Thoracic aorta (tissue), 2 donors: ENCODE measurements at places on chromosomes 3 and 15.

GRCh38 chr3:39937874-39938273 is 128.5 kb downstream of the MYRIP start:
- DNase-seq = no peak
- H3K4me1 ChIP-seq = no peaks in the 10 kb centered on the region
- no peaks in the 10 kb centered on the region for H3K36me3 ChIP-seq
- H3K27me3 ChIP-seq = no peaks in the 10 kb centered on the region
- H3K27ac ChIP-seq = no peak overlapping the region

DNA sequence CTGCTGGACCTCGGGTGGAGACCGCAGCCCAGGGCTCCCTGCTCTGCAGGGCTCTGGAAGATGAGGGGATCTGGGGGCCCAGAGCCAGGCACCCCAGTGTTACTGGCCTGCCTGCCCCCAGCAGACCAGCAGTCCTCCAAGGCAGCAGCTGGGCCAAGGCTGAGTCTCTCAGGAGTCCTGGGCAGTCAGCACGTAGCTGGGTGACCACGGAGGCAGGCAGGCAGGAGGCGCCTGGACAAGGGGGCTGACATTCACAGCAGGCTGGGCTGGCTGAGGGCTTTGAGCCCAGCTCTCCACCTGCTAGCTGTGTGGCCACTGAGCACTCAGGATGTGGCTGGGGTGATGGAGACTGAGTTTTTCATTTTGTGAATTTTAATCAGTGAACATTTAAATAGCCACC is 67.9 kb downstream of the IQSEC1 start:
- H3K4me1 ChIP-seq = no peaks in the 10 kb centered on the region
- no peak overlapping the region for H3K27ac ChIP-seq
- H3K36me3 ChIP-seq = no peaks in the 10 kb centered on the region
- no peaks in the 10 kb centered on the region for H3K27me3 ChIP-seq
- DNase-seq = no peak

DNA sequence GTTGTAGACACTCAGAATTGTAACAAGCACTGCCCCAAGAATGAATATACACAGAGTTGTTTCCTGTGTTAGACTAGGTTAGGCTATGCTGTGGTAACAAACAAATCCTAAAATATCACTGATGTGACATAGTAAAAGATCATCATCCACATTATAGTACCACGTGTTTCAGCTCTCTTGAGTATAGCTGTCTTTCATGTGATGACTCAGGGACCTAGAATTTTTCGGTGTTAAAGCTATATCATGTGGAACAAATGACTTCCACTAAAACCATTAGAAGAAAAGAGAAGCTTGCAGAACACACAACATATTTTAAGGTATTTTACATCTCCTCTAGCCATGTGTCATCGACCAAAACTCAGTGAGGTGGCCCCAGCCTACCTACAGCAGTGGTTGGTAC is 307.9 kb upstream of the RBMS3 start:
- no peaks in the 10 kb centered on the region for H3K36me3 ChIP-seq
- no peak for DNase-seq
- no peak overlapping the region for H3K4me3 ChIP-seq
- H3K27me3 ChIP-seq = no peaks in the 10 kb centered on the region
- peaks cover 12% of the 10 kb centered on the region for H3K4me1 ChIP-seq

DNA sequence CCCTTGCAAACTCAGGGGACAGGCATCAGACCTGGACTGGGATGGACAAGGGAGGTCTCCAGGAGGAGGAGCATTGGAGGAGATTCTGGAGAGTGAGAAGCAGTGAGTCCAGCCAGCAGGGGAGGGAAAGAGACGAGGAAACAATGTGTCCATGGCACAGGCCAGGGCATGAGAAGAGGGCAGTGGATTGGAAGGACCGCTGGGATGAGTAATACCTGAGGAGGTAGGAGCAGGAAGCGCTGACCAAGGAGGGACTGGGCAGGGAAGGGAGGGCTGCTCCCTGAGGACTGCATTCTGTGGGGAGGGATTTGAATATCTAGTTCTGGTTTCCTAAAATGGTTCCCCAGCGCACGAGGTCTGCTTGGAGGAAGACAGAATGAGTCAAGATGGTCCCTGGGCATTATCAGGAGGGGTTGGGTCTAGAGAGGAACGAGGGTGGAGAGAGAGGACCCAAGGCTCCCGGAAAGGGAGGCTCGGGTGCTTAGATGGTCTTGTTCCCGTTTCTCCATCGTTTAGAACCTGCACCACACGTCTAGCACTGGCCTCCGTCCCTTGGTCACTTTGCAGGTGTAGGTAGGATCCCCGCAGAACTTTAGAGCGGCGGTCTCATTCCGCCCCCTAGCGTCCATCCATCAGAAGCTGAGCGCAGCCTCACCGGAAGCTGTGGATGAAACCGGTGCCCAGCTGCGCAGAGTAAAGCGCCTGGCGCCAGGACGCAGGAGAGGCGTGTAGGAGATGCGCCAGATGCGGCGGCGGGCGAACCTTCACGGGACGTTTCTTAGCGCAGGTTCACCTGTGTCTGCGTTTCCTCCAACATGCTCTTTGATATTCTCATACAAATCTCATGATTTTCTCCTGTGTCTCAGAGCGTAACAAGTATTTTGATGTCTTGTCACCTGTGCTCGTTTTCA is 190.7 kb upstream of the NDN start:
- DNase-seq = no peak
- no peak overlapping the region for H3K27ac ChIP-seq
- no peaks in the 10 kb centered on the region for H3K36me3 ChIP-seq
- H3K4me1 ChIP-seq = no peaks in the 10 kb centered on the region
- H3K27me3 ChIP-seq = no peaks in the 10 kb centered on the region

GRCh38 chr3:54882129-54882833 is 45.6 kb downstream of the LRTM1 start:
- no peak for DNase-seq
- no peaks in the 10 kb centered on the region for H3K4me1 ChIP-seq
- H3K27me3 ChIP-seq = no peaks in the 10 kb centered on the region
- no peak overlapping the region for H3K4me3 ChIP-seq
- no peak overlapping the region for H3K27ac ChIP-seq

GRCh38 chr15:60982249-60982910 is 246.7 kb downstream of the RORA start:
- no peak overlapping the region for H3K4me3 ChIP-seq
- H3K27me3 ChIP-seq = no peaks in the 10 kb centered on the region
- no peaks in the 10 kb centered on the region for H3K36me3 ChIP-seq

- no peaks in the 10 kb centered on the region for H3K4me1 ChIP-seq
- no peak for DNase-seq
- no peak overlapping the region for H3K4me3 ChIP-seq
- H3K27ac ChIP-seq = no peak overlapping the region
- no peaks in the 10 kb centered on the region for H3K36me3 ChIP-seq
- H3K27me3 ChIP-seq = no peaks in the 10 kb centered on the region
Observed at GRCh38 chr15:70531576-70531975, 231.8 kb downstream of the UACA start.

- no peaks in the 10 kb centered on the region for H3K4me1 ChIP-seq
- DNase-seq = no peak
- no peak overlapping the region for H3K27ac ChIP-seq
- no peaks in the 10 kb centered on the region for H3K36me3 ChIP-seq
- no peaks in the 10 kb centered on the region for H3K27me3 ChIP-seq
Observed at GRCh38 chr3:159458982-159459381, 529.7 kb upstream of the IL12A start.

DNA sequence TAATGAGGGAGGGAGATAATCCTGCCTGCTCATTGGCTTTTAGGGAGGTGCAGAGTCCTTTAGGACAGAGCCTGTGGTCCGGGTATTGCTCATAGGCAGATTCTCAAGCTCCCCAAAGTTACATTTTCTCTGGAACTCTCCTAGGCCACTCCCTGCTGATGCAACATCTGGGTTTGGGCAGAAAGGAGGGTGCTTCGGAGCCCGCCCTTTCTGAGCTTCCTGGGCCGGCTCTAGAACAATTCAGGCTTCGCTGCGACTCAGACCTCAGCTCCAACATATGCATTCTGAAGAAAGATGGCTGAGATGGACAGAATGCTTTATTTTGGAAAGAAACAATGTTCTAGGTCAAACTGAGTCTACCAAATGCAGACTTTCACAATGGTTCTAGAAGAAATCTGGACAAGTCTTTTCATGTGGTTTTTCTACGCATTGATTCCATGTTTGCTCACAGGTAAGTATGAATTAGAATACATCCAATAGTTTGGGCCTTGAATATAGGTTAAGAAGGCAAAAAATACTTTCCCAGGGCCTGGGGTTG is at the start of gene IL20RB:
IL20RB (plus strand) TSS at position 233 of the 538 bp plus-strand sequence; CDS start at position 364, 131 bp downstream.
- H3K36me3 ChIP-seq = no peaks in the 10 kb centered on the region
- H3K27ac ChIP-seq = no peak within 1 kb of the TSS
- no peaks in the 10 kb centered on the region for H3K4me1 ChIP-seq
- H3K4me3 ChIP-seq = no peak within 1 kb of the TSS

DNA sequence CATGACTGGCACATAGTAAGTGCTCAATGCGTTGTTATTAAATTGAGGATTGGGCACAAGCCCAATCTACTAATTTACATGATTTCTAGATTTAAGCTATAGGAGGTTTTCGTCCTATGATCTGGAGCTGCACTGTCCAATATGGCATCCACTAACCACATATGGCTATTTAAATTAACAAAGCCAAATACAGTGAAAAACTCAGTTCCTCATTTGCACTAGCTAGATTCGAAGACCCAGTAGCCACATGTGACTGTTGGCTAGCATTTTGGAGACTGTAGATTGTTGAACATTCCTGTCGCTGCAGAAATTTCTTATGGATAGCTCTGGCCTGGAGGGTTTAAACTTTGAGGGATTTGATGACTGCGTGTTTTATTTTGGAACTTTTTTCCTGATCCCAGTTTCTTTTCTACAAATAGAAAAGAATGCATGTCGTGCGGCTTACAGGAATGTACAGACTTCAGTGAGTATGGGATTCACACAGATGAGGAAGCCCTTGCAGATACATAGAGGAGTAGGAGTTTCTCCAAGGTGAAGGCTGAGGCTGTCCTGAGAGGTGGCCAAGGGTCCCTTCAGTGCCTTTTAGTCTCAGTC is 82.8 kb downstream of the SLCO3A1 start:
- H3K4me1 ChIP-seq = peaks cover 12% of the 10 kb centered on the region
- H3K36me3 ChIP-seq = no peaks in the 10 kb centered on the region
- H3K4me3 ChIP-seq = peak overlapping the region; percentile 3
- H3K27ac ChIP-seq = peak overlapping the region; percentile 12
- no peaks in the 10 kb centered on the region for H3K27me3 ChIP-seq
- DNase-seq = no peak

DNA sequence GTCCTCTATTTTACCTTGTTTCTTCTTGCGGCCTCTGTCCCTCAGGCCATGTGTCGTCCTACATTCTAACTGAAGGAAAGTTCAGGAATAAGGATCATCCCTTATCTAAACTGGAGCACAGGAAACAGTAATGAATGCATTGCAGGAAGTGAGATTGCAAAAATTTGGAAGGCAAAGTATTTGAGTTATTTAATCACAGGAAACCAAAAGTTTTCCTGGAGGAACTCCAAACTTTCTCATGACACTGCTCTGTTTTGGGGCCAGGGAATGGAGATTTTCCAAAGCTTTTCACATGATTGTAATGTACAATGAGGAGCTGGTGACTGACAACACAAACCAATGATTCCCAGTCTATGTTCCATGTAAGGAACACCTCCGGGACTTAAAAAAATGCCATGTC is 57.8 kb upstream of the PLSCR4 start:
- peak overlapping the region; percentile 72 for H3K27ac ChIP-seq
- peak overlapping the region; percentile 37 for H3K4me3 ChIP-seq
- no peaks in the 10 kb centered on the region for H3K27me3 ChIP-seq
- DNase-seq = no peak
- no peaks in the 10 kb centered on the region for H3K36me3 ChIP-seq

GRCh38 chr3:197426121-197426566 is 127.7 kb upstream of the DLG1 start:
- peaks cover 6% of the 10 kb centered on the region for H3K4me1 ChIP-seq
- no peaks in the 10 kb centered on the region for H3K27me3 ChIP-seq
- H3K36me3 ChIP-seq = no peaks in the 10 kb centered on the region
- no peak for DNase-seq
- H3K27ac ChIP-seq = no peak overlapping the region
- H3K4me3 ChIP-seq = no peak overlapping the region
